ENCODE measurements at places on chromosomes 1 and 21.

DNA sequence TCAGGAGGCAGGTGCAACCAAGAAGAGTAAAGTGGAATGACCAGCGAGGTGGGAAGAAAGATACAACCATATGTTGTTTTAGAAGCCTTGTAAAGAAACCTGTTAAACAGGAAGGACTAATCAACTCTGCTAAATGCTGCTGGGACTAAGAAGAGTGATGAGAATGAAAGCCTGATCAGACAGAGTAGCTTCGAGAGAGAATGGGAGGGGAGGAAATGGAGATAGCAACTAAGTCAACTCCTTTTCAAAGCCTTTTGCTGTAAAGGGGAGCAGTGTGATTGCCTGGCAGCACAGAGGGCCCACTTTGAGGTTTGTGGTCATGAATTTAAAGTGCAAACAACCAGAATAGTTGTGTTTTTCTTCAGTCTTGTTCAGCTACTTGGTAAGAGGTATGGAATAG lies 31.4 kb downstream of the SLC30A7 start:
- DNase-seq: peak; percentile 63

GRCh38 chr1:119298687-119299303 lies 69.8 kb upstream of the HAO2 start:
- DNase-seq: peak; percentile 3

DNA sequence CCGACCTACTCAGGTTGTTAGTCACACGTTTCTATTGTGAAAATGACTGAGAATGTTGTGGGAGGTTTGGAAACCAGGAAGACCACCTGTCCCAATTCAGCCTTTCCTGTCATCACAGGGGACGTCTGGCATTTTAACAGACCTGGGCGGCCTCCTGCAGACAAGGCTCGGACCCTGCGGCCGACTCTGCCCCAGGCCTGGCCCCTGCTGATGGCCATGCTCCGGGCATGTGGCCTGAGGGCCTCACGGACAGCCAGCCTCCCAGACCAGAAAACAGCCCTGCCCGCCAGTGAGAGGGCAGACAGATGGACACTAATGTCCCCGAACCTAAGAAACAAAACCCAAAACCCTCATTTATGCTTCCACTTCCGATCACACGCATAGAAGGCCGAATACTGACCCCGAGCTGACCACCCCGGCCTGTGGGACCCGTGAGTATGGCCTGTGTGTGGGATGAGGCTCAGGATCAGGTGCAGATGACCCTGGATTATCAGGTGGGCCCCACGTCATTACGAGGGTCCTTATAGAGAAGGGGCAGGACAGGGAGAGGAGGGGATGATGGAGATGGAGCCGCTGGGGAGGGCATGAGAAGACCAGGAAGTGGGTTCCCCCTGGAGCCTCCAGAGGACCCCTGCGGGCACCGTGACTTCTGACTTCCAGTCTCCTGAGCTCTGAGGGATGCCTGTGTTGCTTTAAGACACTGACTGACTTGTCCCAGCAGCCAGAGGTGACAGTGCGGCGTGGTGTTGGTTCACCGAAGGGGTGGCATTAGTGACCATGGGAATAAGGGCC lies 9.6 kb downstream of the COL18A1 start:
- no peak for DNase-seq

DNA sequence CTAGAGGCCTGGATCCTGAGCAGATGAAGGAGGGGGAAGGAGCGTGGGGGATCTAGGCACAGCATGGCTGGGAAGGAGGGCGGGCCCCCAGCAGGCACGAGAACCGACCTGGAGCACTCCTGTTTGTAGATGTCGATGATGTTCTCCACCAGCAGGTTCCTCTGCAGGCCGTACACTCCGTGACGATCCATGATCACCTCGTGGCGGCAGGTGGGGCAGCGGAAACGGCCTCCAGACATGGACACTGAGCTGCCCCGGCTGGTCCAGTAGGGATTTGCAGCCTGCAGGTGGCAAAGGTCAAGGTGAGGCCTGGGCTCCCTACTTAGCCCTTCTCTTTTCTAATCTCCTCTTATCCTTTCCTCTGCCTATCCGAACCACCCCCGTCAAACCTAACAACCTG lies 1.3 kb downstream of the TRIM63 start:
- DNase-seq: no peak

GRCh38 chr1:207084701-207085180 lies 3.9 kb upstream of the C4BPB start:
- DNase-seq: peak; percentile 89

GRCh38 chr1:116508984-116509980 lies 61.5 kb downstream of the CD58 start:
- DNase-seq: no peak

DNA sequence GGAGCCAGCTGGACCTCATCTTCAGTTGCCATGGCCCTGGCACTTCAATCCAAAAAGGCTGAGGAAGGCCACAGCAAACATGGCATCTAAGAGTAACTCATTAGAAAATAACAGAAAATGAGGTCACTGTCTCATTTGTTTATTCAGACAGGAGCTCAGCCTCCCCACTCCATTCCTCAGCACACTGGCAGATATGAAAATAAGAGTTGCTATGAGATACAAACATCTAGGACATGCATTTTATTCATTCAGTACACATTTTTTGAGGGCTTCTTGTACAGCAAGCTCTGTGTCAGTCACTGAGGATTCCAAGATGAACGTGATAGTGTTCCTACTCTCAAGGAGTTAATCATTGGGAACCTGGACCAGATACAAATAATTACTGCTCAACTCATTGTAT lies 32.7 kb upstream of the TMEM125 start:
- DNase-seq: no peak

DNA sequence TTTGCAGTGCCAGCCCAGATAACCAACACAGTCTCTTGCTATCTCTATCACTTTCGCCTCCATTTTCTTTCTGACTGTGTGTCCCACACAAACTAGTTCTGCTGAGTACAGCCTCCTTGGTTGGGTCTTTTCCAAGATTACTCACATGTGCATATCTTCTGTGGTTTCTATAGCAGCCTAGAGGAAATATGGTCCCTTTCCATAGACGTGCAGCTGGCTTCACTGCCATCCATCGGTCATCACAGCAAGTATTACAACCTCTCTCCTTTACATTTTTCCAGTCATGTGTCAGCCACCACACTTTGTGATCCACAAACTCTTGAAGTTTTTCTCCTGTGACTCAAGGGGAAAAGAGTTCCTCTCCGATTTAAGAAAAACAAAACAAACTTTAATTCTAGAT lies 893.4 kb upstream of the ADGRL4 start:
- no peak for DNase-seq

DNA sequence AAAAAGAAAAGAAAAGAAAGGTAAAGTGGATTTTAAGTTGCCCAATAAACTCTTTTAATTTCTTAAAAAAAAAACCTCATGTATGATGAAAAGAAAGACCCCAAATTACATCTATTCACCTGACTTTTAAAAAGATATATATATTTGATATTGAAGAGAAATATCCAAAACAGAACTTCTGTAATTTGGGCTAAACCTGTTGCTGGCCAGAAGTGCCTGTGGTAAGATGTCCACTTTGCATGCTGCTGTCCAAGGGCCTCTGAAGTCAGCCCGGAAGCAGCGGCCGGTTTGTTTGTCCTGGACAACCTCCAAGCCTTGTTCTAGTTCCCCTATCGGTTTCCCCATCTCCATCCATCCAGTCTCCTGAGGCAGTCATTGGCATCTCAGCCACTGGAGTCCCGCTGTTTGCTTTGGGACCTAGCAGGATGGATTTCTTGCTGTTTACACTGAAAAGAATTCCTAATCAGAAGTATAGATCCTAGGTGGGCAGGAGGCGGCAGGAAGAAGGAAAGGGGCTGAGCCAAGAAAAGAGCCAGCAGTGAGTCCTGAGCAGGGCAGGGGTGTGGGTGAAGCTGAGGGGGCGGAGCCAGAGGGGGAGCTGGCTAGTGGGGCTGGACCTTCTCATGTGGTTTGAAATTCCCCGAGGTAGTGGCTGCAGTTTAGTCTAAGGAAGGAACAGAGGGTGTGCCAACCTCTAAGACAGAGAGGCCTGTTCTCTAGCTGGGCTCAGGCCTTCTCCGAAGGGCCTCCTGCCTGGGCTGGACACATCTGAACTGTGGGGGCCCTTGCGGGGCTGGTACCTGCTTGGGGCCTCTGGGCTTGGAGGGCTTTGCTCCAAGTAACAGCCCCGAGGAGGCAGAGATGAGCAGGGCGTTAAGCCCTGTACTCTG lies 3.3 kb downstream of the NCMAP start:
- peak; percentile 91 for DNase-seq

GRCh38 chr1:46798810-46799209 lies at the start of gene CYP4B1:
CYP4B1 (plus strand) TSS chr1:46799046; CDS start chr1:46799082, 36 bp downstream.
- no peak for DNase-seq

DNA sequence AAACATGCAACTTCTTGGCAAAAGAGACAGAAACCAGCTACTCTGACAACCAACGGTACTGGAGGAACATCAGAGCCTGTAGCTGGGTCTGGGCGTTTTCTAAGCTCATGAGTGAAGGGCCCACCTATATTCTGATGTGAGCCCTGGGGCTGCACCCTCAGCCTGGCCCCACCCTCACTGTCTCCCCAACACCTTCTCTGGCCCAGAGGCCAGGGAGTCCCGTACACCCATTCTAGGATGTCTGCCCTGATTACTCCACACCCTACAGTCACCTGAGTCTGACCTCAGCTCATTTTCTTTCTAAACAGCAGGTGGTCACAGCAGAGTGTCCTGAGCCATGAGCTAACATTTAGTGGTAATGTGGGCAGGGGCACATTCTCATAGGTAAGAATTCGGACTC lies 439.2 kb downstream of the MATN1 start:
- DNase-seq: no peak

DNA sequence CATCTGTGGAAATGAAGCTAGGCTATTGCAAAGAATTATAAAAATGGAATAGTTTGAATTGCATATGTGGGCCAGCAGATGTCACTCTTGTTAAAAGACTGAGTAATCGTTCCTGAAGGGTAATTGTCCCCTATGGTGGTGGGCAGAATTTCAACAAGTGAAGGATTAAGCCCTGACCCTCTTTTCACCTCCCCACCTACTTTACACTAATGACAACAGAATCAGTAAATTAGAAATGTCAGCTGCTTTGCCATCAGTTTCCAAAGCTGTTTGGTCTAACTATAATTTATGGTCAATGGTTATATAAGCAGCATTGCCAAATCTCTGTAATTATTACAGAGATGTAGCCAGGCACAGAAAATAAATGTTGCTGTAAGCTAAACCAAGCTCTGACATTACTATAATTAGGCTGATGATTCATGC lies 898.6 kb downstream of the AMY1C start:
- peak; percentile 77 for DNase-seq

GRCh38 chr1:156154317-156154749 lies 948 bp downstream of the SEMA4A start:
- DNase-seq: no peak

DNA sequence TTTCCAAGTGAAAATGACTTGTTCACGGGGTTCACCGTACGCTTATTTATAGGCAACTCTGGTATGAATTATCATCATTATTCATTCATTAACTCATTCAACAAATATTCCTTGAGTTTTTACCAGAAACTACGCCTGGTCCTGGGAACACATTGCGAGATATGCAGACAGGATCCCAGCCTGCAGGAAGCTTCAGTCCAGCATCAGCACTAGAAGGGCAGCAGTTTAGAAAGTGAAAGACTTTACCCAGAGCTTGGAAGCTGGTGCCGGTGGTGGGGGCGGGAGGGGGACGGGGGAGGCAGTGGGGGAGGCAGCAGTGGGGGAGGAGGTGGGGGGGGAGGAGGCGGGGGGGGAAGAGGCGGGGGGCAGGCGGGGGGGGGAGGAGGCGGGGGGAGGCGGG lies 55.9 kb downstream of the SETD4 start:
- DNase-seq: no peak

DNA sequence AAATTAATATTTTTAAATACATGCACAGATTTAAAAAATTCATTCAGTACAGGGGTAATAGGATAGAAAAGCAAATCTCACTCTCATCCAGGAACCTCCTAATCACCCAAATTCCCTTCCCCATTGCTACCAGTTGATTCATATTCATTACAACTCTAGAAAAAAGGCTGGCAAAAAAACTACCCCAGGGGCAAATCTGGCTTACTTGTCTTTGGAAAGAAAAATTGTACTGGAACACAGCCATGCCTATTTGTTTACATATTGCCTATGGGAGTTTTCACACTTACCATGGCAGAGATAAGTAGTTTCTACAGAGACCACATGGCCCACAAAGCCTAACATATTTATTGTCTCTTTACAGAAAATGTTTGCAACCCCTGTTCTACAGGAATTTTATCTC lies 8.9 kb upstream of the RBM34 start:
- no peak for DNase-seq

DNA sequence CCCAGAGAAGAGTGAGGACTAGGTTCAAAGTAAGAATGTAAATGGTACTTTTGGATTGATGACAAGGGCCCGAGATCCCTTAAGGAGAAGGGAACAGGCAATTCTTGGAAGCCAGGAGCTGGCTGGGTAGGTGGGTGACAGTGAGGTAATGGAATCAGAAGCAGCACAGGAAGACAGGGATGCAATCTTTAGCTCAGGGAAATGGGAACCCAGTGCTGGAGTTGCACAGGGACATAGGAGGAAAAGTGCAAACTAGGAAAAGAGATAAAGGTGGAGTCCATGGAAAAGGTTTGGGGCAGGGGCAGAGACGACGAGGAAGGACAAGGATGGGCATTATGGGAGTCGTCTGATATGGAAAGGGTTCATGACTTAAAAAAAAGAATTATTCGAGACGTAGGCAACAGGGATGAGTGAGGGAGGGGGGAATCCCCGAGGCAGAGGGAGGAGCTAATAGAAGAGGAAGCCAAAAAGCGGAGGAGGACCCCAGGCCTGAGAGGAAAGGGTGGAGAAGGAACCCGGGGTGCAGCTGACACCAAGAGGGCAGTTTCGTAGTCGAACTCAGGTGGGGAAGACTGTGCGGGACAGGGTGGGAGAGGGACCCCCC lies 495 bp downstream of the PI4KB start:
- DNase-seq: peak; percentile 60

GRCh38 chr1:201240171-201240570 lies 43.1 kb upstream of the PKP1 start:
- no peak for DNase-seq

- DNase-seq: peak; percentile 51
Measured at GRCh38 chr1:156499842-156500542, 583 bp downstream of the MEF2D start.

DNA sequence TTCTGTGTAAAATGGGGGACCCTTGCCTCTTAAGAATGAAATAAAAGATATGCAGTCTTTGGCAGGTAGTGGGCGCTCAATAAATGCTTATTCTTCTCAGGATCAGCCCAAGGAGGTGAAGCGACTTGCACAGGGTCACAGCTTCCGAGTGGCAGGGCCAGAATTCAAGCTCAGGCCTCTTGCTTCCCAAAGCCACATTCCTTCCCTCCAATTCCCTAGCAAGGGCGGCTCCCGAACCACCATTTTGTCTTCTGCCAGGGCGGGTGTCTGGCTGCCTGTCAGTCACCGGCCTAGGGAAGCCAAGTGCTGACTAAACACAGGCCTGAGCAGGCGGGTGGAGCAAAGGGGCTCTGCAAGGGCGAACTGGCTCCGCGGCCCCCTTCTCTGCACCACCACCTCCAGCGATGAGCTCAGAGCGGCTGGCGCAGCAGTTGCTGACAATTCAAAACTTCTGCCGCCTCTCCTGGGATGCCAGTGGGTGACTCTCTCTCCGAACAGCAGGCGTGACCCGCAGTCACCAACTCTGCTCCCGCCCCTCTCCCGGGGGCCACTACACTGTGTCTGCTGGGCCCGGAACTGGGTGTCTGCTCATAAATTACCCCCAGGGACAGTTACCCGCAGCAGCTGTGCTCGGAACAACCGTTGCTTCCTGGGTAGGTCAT lies 10.8 kb downstream of the GPR3 start:
- no peak for DNase-seq

GRCh38 chr1:119544165-119544762 lies 37.3 kb downstream of the HSD3B1 start:
- peak; percentile 10 for DNase-seq

Data from DMS53 (cell line).